EL (cell line): ENCODE measurements at places on chromosomes 16 and 17.
A peak's percentile ranks its signal among the peaks of the same experiment; 100 is the strongest.

- peak; percentile 85 for DNase-seq
Observed at GRCh38 chr17:75683583-75683982, 16.4 kb downstream of the SAP30BP start.

GRCh38 chr17:10745231-10745630 lies 15.4 kb upstream of the TMEM220 start:
- no peak for DNase-seq

GRCh38 chr16:83420206-83420760 lies 387.5 kb upstream of the HSBP1 start:
- peak; percentile 33 for DNase-seq

- DNase-seq: no peak
Observed at GRCh38 chr17:28545787-28546415, 6.5 kb downstream of the UNC119 start.

GRCh38 chr17:50114849-50115357 lies 15.1 kb downstream of the SAMD14 start:
- DNase-seq: peak; percentile 60

GRCh38 chr16:54687043-54687899 lies 243.4 kb upstream of the IRX5 start:
- DNase-seq: no peak

DNA sequence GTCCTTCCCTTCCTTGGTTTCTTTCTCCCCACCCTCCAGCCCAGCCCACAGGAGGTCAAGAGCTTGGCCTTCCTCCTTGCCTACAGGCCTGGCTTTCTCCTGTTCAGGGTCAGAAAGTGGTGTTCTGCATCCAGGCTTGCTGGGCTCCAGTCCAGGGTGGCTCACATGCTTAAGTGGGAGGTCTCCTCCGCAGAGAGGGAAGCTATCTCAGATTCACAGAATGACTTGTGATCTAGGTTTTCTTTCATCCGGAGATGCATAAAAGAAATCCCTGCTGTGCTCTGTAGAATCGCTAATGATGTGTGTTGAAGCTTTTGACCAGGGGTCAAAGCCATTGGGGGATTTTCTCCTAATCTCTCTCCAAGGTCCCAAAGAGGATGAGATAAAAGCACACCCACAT lies 382.3 kb upstream of the EEF2KMT start:
- no peak for DNase-seq
